ENCODE measurements at places on chromosomes 7 and 10.

DNA sequence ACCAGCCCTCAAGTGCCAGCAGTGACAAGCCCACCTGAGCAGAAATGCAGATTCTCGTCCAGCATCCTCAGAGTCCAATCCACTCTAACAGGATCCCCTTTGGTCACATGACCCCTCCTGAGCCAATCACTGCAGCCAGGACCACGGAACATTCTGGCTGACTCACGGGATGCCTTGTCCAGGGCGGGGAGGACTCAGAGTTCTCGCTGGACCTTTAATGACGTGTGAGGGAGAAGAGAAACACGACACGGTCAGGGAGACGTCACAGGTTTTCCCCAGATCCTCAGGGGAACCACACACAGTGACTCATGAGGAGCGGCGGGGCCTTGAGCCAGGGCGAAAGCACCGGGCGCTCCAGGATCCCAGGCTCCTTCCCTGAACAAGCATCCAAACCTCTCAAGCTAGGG, 155.7 kb downstream of the PTPRN2 start:
- DNase-seq, result peak; percentile 49

DNA sequence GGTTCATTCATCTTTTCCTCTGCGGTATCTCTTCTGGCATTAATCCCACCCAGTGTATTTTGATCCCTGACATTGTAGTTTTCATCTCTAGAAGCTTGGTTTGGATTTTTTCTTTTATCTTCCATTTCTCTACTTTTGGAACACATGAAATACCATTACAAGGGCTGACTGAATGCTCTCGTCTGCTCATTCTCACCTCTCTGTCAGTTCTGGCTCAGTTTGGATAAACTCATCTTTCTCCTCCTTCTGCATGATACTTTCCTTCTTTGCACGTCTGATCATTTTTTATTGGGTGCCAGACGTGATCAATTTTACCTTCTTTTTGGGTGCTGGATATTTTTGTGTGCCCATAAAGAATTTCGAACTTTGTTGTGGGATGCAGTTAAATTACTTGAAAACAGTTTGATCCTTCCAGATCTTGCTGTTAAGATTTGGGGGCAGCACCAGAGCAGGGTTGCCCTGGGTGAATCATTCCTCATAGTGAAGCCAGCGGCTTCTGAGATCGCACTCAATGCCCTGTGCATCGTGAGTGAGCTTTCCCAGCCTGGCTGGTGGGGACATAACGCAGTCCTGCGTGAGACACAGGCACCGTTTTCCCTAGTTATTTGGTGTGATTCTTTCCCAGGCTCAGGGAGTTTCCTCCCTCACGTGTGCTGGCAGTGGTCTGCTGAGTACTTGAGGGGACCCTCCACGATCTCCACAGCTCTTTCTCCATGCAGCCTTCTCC, 53.8 kb downstream of the LHPP start:
- DNase-seq, result no peak

DNA sequence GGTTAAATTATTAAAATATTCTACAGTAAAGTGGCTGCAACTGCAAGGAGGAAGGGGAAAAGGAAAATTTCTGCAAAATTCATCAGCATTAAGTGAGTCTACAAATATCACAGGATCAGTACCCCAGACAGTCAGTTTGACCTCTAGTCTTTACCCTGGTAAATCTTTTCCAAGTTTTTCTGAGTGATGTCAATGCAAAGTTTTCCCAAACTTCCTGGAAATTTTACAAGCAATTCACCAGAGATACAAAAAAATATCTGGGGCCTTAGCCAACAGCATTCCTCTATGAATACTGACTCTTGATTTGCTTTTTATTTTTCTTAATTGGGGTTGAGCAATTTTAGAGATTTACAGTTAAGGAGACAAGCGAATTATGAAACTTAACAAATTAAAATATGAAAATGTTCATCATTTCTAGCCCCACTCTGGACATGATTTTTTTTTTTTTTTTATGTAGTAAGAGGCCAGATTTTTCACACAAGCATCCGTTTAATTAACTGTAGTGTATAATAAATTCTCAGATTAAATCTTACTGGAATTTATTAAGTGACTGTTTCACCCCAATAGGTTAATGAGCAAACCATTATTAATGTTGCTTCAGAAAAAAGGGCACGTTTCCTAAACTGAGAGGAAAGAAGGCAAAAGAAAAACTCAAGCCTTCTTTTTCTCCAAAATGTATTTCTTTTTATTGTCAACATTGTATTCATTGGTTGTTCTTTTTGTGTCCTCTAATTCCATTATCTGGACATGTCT, 539.5 kb upstream of the FZD8 start:
- no peak for DNase-seq

DNA sequence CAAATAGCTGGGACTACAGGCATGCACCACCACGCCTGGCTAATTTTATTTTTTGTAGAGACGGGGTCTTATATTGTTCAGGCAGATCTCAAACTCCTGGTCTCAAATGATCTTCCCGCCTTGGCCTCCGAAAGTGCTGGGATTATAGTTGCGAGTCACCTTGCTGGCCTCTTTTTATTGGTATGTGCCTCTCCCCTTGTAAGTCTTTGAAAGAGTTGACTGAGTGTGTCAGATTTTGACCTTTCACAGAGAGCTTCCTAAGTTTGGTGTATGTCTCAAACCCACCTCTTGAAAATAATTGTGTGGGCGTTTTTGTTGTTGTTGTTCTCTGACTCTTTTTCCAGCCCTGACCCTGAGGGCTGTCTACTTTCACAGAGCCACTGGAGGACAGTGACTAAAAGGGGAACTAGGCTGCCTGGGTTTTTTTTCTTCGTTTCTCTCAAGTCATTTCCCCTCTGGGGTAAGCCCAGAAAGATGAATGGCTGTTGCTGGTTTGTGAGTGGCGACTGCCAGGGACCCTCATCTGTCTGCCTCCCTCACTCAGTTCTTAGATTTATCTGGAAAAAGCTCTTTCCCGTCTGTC, 262.8 kb downstream of the ZEB1 start:
- DNase-seq, result no peak

- peak; percentile 13 for DNase-seq
Observed at GRCh38 chr7:73519867-73520672, 2.0 kb downstream of the BAZ1B start.

Measured in ELR (cell line).